ENCODE measurements at places on chromosomes 5 and 9.

GRCh38 chr5:171953860-171954701, 52.4 kb downstream of the FBXW11 start:
- DNase-seq, result no peak

DNA sequence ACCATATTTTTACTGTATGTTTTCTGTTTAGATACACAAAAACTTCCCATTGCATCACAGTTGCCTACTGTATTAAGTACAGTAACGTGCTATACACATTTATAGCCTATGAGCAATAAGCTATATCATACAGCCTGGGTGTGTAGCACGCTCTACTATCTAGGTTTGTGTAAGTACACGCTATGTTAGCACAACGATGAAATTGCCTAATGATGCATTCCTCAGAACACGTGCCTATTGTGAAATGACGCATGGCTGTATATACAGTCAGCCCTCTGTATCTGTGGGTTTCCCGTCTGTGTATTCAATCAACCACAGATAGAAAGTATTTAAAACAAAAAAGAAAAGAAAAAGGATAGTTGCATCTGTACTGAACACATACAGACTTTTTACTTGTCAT, 64.2 kb downstream of the SGCD start:
- DNase-seq, result no peak

GRCh38 chr9:15935661-15936305, 382.9 kb downstream of the CCDC171 start:
- DNase-seq, result no peak

DNA sequence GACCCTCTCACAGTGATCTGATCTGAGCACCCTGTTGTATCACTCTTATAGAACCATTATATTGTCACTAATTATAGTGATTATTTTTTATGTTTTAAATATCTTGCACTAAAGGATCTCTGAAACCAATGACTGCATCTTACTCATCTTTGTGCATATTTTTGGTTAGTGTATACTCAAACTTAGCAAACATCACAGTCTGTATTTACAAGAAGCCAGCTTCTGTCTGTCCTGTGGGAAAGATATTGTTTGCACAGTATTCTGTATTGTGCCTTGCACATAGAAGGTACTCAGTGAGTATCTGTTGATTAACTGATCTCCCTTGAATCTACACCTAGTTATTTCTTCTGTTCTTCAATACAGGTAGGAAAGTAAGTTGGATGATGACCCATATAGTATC, 131.5 kb downstream of the PAM start:
- no peak for DNase-seq

DNA sequence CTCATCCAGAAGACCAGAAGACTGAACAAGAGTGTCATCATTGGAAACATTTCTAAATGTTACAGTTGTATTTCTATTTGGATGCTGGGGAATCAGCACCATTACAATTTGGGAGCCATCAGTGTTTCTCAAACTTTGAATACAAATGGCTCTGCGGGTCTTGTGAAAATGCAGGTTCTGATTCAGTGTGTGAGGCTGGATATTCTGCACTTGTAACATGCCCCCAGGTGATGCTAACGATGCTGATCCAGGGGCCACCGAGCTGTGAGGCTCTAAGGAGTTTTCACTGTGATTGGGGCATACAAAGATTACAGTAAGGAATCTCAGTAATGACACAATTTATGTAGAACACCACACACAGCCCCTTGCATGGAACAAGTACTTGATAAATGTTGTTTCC, 167.7 kb downstream of the ACTL7B start:
- DNase-seq, result no peak

- DNase-seq, result no peak
Measured at GRCh38 chr9:93655621-93656425, 79.4 kb downstream of the PHF2 start.

DNA sequence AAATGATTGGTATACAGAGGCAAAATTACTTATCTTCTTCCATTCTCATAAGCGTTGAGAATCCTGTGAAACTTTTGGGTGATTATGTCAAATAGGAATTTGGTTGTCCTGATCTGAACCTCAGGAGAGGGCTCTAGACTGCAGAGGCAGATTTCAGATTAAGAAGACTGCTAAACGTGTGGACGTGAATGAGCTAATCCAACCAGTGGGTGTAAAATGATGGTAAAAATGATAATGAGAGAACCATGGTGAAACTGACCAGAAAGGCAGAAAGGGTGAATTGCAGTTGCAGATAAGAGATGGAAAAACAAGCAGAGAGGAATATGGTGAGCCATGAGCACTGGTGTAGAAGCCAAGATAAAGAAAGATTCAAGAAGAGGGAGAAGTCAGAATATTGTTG, 1200.2 kb upstream of the CDH6 start:
- DNase-seq, result no peak

DNA sequence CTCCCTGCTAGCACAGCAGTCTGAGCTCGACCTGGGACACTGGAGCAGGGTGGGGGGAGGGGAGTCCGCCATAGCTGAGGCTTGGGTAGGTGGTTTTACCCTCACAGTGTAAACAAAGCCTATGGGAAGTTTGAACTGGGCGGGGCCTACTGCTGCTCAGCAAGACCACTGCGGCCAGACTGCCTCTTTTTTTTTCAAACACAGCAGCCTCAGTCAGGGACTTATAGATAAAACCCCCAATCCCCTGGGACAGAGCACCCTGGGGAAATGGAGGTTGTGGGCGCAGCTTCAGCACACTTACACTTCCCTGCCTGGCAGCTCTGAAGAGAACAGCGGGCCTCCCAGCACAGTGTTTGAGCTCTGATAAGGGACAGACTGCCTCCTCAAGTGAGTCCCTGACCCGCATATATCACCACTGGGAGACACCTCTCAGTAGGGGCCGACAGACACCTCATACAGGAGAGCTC, 151.1 kb upstream of the APC start:
- no peak for DNase-seq

GRCh38 chr5:89733772-89734171, 675.8 kb downstream of the CETN3 start:
- DNase-seq, result no peak

DNA sequence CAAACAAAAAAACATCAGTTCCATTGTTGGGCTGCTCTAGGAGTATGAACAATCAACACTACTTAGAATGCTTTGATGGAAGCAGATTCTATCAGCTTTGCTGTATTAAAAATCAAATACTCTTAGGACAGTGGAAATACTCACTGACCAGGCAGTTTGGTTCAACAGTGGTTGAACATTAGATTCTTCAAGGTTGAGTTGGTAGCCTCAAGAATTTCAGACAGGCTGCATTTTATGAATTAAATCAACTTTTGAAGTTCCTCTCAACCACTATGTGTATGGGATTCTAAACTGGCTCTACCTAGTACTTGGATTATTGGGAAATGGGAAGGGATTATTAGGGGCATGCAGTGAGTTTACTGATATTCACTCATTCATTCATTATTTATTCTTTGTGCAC, 35.0 kb downstream of the ACTBL2 start:
- no peak for DNase-seq

DNA sequence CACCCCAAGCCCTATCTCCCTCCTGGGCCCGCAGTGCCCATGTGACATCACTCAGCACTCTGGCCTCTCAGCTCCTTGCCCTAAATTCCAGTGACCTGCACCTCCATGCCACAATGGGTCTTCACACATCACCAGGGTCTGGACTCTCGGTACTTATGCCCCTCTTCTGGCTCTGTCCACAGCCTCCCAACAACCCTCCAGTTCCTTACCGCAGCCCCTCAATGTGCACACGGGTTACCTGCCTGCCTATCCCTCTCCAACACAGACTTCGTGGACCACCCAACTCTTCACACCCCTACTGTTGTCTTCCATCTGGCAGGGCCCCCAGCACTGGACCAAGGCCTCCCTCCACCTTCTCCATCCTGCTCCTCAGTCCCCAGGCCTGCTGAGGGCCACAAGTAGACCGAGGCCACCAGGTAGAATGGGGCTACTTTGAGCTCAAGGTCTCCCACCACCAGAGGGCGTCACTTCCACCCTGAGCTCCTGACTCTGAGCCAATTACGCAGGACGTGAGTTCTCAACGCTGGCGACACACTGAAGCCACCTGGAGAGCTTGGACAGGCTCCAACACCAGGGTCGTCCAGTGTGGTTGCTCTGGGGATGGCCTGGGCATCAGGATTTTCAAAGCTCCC, 172.1 kb downstream of the GABBR2 start:
- DNase-seq, result no peak

GRCh38 chr9:36415822-36416525, 15.9 kb upstream of the RNF38 start:
- DNase-seq, result no peak

GRCh38 chr9:33379666-33380389, 22.5 kb downstream of the AQP7 start:
- no peak for DNase-seq

- no peak for DNase-seq
Measured at GRCh38 chr5:65209341-65209740, 272.4 kb downstream of the ADAMTS6 start.

- no peak for DNase-seq
Measured at GRCh38 chr5:95448789-95449188, 57.6 kb downstream of the FAM81B start.

DNA sequence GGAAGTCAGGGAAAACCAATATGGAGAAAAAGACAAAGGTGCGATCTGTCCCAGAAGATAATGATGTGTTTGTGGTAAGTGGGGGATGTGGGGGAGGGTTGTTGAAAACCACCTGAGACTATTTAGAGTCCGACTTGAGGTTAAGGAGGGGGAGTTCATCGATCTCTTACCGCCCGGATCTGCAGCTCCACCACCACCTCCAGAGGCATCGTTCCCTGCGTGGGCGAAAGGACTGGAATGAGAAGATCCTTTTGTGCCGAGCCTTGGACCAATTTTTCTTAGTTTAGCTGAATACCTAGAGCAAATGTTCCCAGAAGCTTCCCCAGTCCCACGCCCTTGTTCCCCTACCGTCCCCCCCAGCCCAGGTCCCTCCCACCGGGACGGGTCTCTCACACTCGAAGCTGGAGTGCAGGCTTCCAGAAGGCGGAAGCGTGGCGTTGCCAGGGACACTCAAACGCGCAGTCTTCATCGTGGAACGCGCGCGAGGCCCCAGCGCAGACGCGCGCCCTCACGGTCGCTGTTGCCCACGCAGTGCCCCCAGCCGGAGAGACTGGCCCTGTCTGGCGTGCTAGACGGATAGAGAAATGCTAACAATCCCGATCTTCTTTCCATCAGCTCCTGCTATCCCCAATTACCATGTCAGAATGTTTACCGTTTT, at the start of gene SPATA6L:
Gene SPATA6L, minus strand, starts transcription at position 439 of the 658 bp plus-strand sequence. Its CDS starts 230 bp downstream, at position 209.
- no peak for DNase-seq

- DNase-seq, result no peak
Measured at GRCh38 chr5:54194318-54194717, 116.1 kb downstream of the ARL15 start.

- no peak for DNase-seq
Measured at GRCh38 chr9:1606253-1606652, 408.9 kb upstream of the SMARCA2 start.

- no peak for DNase-seq
Measured at GRCh38 chr5:132457371-132458225, 33.0 kb downstream of the IRF1 start.

- no peak for DNase-seq
Measured at GRCh38 chr5:179788193-179788854, 5.5 kb upstream of the LTC4S start.

GRCh38 chr9:77599492-77599891, 48.6 kb downstream of the GNA14 start:
- DNase-seq, result no peak

DNA sequence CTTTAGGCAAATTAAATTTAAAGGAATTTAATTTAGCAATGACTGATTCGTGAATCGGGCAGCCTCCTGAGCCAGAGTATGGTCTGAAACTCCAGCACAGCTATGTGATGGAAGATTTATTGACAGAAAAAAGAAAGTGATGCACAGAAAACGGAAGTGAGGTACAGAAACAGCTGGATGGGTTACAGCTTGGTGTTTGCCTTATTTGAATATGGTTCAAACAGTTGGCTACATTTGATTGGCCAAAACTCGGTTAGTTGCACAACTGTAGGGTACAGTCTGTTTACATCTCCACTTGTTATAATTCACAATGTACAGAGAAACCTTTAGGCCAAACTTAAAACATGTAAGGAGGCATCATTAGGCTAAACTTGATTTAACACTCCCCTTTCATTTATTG, 1716.1 kb upstream of the C9orf72 start:
- DNase-seq, result no peak

DNA sequence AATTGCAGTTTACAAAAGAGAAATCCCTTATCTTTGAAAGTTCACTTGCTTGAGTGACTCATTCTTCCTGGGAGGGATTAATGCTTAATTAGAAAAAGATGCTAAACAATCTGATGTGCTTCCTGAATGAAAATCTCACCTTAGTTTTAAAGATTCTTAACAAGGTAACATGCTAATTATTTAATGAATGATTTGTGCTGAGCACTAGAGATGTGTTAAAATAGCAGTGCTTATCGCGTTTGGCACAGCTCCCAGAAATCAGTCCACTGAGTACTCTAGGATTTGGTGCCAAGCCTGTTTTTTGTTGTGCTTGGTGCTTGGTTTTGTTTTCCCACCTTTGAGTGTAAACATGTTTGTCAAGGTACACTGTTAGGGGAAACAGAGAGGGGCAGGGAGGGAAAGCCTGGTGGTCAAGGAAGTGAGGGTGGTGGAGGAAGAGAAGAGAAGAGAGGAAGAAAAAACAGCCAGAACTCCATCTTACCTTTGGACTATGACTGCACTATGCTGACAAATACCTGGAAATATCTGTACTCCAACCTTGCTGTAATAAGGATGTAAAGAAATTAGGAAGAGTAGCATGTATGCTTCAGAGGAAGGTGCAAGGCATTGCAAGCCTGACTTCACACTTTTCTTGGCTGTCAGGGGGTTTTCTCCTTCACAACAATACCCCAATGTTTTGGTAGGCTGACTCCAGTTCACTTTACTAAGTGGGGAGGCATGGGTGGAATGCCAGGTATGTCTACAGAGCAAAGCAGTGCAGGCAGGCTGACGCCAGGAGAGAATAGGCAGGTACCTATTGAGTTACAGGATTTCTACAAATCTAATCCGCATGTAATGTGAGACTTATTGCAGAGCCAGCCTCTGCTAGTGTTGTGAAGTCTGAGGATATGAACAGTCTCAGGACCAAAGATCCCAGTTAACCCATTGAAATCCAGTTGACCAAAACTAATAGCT, 157.2 kb upstream of the ISL1 start:
- DNase-seq, result no peak

DNA sequence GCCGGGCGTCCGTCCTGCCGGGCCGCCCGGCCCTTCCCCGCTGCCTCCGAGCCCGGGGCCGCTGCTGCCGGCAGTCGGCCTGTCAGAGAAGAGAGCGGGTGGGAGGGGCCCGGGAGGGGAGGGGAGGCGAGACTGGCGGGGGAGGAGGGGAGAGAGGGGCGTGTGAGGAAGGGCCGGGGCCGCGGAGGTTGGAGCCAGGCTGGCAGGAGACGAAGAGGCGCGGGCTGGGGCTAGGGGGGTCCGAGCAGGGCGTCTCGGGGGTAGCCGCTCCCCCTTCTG, 570 bp downstream of the CREBRF start:
- DNase-seq, result no peak

Measured in stimulated activated CD4-positive, alpha-beta T cell treated with anti-CD3 and anti-CD28 coated beads, TNF-alpha, amount 100 ng/mL, for 4 hours (primary cell).